ENCODE measurements at places on chromosomes 6 and 20.

DNA sequence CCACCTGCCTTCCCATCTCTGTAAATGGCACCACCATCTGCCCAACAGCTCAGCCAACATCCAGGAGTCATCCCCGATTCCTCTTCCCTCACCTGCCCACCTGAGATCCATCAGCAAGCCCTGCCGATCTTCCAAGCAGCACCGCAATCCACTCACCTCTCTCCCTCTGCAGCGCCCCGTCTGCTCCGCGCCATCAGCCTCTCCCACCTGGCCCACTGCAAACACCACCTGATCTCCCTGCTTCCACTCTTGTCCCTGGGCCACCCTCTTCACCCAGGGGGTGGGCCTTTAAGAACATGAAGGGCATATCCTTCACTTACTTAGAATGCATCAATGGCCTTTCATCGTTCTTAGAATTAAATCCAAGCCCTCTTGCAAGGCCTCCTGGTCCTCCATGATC is 457.3 kb upstream of the SULF2 start:
- no peak for DNase-seq

DNA sequence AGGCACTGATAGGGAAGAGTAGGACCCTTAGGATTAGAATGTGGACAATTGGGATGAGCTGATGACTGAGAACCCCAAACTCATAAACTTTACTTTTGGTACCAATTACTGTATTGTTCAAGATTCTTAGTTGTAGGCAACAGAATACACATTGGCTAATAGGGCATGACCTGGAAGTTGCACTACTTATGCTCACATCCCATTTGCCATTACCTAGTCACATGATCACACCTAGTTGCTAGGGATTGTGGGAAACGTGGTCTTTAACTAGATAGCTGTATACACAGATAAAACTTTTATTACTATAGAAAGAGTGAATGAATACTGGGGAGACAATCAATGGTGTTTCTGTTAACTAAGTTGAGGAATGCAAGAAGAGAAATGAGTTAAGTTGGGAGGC is 113.4 kb upstream of the AKIRIN2 start:
- no peak for DNase-seq

DNA sequence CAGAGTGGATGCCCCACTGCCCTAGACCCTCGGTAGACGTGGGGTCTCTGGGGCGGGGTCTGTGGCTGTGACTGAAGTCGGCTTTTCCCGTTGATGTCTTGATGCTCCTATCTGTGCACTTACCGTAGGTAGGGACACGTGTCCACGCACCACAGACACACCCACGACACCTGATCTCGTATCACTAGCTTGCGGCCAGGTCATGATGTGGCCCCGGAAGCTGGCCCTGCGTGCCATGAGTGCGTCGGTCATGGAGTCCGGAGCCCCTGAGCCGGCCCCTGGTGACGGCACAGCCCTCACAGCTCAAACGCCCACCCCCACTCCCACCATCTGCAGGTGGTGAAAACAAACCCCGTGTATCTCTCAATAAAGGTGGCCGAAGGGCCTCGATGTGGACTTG is 33.9 kb upstream of the MRGBP start:
- DNase-seq: no peak

DNA sequence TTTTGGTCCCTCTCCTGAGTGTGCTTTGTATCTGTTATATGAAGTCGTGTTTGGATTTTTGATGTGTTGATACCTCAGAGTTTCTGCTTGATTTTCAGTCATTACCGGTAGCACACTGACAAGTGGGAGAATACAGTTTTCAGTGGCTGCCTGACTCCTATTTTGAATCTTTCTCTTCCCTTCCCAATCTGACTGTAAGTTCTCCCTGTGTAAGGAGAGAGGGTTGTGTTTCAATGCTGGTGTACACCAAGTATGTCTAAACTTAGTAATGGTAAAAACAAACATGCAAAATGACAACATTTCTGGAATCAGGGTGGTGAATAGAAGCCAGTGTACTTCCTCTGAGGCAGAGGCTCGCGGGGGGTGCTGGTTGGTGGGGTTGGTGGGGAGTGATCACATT is 103.4 kb downstream of the HIVEP1 start:
- peak; percentile 19 for DNase-seq

- DNase-seq: no peak
These were observed 1.9 kb upstream of the GID8 start for GRCh38 chr20:62935968-62936585.

- no peak for DNase-seq
These were observed 5.5 kb downstream of the NPEPL1 start for GRCh38 chr20:58697867-58698703.

Measured in B cell (primary cell).